ENCODE measurements at places on chromosomes 1 and 21.

- no peak for DNase-seq
Measured at GRCh38 chr1:156226116-156226538, 13.3 kb downstream of the PMF1 start.

DNA sequence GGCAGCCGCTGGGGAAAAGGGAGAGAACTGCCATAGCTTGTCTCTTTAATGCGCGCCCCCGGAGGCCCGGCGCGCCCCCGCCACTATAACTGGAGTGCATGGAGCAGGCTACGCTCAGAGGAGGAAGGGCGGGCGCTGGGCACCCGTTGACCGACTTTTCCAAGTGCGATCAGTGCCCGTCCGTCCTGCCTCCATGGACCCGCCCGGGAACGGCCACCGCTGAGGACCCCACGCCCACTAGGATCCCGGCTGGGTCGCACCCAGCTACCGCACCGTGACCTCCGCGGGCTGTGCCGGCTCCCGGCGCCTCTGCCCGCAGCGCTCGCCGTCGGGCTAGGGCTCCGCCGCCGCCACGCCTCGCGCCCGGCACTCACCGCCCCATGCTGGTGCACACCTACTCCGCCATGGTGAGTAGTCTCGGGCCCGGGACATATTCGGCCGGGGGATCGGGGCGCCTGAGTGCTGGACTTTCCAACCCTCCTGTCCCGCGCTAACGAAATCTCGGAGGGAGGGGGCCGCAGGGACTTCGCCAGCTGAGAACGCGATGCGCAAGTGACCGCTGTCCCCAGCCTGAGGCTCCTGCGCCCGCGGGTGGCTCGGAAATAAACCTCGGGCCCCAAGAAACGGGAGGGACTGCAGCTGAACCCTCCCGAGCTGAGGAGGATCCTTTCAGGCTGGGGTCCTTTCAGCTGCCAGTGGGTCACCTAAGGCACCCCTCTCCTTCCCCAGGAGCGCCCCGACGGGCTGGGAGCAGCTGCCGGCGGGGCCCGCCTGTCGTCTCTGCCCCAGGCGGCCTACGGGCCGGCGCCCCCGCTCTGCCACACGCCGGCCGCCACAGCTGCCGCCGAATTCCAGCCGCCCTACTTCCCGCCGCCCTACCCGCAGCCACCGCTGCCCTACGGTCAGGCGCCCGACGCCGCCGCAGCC lies at the start of gene TFAP2E:
Gene TFAP2E, plus strand, starts transcription at position 117 of the 927 bp plus-strand sequence. Its CDS starts 264 bp downstream, at position 381.
- peak; percentile 96 for DNase-seq

- peak; percentile 76 for DNase-seq
Measured at GRCh38 chr1:47651311-47652089, 213.7 kb downstream of the FOXD2 start.

GRCh38 chr1:115838431-115839028 lies 2.4 kb downstream of the NHLH2 start:
- no peak for DNase-seq

- no peak for DNase-seq
Measured at GRCh38 chr1:247330548-247331171, 1.0 kb downstream of the ZNF496 start.

- DNase-seq = no peak
Measured at GRCh38 chr1:2517966-2518365, 8.4 kb downstream of the PANK4 start.

DNA sequence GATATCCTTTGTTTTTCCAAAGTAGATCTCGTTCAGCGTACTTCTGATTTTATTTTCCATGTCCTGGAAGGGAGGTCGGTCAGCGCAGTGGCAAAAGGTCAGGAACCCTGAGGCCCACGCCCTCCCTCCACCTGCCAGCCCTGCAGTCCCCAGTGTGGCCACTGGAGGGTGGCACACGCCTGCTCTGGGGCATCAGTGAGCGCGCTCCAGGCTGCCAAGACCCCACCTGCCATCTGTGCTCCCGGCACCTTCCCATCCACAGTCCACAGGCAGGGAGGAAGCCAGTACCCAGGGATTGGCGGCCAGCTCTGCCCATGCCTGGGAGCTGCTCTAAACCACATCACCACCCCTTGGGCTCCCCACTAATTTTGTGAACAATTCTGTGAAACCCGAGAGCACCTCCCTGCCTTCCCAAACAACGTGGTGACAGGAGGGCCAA lies 32.3 kb downstream of the SLC66A1 start:
- DNase-seq = no peak

- DNase-seq = no peak
Measured at GRCh38 chr1:107795441-107795840, 169.5 kb downstream of the VAV3 start.

- DNase-seq = no peak
Measured at GRCh38 chr1:2906085-2906484, 104.6 kb upstream of the TTC34 start.

DNA sequence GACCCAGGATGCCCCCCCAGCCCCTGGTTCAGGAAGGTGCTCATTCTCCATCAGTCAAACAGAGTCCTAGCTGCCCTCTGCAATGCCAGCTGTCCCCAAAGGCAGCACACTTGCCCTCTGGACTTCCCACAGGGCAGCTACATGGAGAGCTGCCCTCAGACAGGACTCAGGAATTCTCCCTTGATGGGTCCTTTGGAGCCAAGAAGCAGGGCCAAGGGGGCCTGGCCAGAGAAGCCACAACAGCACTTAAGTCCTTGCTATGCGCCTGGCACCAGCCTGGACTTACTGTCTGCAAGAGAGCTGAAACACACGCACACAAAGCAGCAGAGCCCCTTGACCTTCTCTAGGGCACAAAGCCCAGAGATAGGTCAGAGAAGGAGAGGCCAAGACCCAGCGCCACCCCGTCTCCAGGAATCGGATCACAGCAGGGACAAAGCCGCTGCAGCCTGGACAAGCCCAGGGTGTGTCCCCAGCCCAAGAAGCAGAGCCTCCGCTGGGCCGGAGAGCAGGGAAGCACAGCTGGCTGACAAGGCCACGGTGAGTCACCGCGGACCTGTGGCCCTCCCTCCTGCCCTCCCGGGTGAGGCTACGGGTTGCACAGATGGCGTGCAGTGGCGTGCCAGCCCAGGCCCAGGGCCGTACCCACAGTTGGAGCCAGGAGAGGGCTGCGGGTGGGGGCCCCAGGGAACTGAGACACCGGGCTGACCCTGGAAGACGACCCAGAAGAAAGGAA lies 1.7 kb downstream of the WNT9A start:
- DNase-seq = peak; percentile 77

GRCh38 chr1:56135069-56135863 lies 444.1 kb downstream of the PLPP3 start:
- DNase-seq = no peak

GRCh38 chr1:62318756-62319544 lies at the start of gene KANK4:
Gene KANK4 (minus strand): TSS chr1:62319434. CDS start chr1:62281564, 37,870 bp downstream.
- DNase-seq = no peak

GRCh38 chr1:1577367-1578011 lies 2.8 kb upstream of the SSU72 start:
- peak; percentile 70 for DNase-seq

DNA sequence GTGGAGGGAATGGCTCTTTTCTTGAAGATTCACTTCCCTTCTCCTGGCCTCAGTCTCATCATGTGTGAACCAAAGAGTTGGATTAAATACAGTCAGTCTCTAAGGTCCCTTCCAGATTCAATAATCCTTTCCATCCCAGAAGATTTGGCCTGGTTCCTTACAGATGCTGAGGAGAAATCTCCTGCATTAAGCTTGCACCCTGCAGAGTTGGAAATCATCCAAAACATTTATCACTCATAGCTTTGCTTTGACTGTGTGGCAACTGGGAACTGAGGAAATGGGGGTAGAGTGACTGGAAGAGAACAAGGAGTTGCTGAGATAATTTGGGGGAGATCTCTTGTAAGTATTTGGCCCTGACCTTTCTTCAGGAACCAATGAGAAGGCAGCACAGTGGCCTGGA lies 220.5 kb upstream of the SGIP1 start:
- DNase-seq = no peak

DNA sequence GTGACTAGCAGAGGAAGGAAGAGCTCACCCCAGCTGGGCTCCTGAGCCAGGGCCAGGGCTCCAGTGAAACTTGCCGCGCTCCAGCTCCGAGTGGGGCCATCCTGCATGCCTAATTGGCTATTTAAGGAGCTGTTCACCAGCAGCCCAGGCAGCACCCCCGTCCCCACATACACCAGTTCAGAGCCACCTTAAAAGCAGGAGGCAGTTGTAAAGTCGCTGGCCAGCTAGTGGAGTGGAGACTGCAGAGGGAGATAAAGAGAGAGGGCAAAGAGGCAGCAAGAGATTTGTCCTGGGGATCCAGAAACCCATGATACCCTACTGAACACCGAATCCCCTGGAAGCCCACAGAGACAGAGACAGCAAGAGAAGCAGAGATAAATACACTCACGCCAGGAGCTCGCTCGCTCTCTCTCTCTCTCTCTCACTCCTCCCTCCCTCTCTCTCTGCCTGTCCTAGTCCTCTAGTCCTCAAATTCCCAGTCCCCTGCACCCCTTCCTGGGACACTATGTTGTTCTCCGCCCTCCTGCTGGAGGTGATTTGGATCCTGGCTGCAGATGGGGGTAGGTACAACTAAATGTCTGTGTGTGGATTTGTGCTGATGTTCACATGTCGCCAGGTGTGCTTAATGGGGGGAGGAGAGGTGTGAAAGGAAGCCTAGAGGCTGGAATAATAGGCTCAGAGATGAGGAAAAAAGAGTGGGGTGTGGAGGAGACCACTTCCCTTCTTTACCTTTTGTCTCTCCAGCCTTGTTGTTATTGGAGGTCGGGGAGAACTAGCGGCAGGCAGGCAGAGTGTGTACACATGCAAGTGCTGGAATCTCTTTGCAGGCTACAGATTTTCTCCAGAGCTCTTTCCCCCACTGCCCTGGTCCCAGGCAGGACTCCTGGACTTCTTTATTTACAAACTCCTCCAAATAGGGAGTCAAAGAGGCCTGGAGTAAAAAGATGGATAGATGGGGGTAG lies at the start of gene CA14:
Gene CA14, plus strand, starts transcription at position 151 of the 962 bp plus-strand sequence. Its CDS starts 355 bp downstream, at position 506.
- no peak for DNase-seq

DNA sequence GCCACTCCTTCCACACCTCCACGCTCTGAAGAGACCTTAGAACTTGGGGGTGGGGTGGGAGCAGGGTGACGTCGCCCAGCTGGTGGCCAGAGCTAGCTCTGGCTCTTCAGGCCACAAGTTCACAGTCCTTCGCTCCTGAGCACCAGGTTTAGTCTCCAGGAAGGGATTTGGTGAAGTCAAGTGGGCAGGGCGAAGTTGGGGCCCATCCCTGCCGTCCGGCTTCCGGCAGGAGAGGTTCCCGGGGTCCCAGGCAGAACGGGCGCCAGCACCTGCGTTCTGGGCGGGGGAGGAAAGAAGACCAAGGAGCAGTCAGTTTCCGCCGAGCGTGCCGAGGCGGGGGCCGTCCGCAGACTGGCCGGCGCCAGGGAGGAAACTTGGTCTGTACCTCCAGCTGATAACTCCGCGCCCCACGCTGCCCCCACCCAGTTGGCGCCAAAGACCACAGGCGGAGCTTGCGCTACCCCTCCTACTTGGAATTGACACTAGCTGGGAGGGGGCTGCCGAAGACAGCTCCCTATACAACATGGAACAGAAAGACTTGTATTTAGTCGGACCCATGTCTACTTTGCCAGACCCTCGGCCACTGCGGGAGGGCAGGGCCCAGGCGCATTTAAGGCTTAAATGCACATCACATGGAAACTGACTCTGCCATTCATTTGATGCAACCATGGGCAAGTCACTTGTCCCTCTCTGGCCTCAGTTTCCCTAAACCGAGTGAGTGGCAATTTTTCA lies 995 bp downstream of the ID3 start:
- DNase-seq = no peak

GRCh38 chr1:228009116-228009827 lies 2.5 kb downstream of the WNT3A start:
- DNase-seq = no peak

DNA sequence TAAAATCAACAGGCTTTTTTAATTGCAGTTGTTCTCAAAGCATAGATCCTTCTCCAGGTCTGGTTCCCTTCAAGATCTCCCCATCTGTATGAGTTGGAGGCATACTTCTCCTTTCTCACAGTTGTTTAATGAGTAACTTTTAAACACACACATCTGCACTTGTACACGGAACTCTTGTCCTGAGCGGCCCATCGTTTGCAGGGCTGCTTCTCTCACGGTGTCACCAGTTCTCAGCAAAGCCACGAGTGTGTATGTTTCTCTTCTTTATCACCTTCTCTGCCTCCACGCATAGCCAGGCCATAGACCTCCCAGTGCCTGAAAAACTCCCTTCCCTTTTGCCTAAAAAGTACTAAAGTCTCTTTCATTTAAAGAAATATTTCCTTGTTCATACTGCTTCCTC lies 68.7 kb upstream of the ROR1 start:
- DNase-seq = no peak

DNA sequence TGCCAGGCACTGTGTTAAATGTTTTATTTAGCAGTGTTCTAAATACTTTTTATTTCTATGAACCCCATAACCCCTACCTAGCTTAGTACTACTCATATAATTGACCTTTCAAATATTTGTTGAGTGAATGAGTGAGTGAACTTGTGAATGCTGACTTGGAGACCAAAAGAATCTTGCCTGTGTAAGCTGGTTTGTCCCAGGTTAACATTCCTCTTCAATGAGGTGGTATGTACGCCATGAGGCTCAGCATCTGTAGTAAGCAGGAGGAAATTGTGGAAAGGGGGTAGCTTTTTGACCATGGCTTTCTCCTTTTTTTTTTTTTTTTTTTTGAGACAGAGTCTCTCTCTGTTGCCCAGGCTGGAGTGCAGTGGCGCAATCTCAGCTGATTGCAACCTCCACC lies 14.6 kb downstream of the MED18 start:
- DNase-seq = no peak

GRCh38 chr1:167423684-167424619 lies 94.4 kb downstream of the CD247 start:
- no peak for DNase-seq

GRCh38 chr1:99646868-99647267 lies 955 bp downstream of the PALMD start:
- DNase-seq = no peak

GRCh38 chr1:212512816-212513559 lies 80.3 kb downstream of the NENF start:
- DNase-seq = no peak

- no peak for DNase-seq
Measured at GRCh38 chr1:91553177-91553591, 52.5 kb downstream of the CDC7 start.

GRCh38 chr1:82154219-82154970 lies 353.7 kb downstream of the ADGRL2 start:
- no peak for DNase-seq

- no peak for DNase-seq
Measured at GRCh38 chr1:233744779-233745513, 131.0 kb downstream of the KCNK1 start.

DNA sequence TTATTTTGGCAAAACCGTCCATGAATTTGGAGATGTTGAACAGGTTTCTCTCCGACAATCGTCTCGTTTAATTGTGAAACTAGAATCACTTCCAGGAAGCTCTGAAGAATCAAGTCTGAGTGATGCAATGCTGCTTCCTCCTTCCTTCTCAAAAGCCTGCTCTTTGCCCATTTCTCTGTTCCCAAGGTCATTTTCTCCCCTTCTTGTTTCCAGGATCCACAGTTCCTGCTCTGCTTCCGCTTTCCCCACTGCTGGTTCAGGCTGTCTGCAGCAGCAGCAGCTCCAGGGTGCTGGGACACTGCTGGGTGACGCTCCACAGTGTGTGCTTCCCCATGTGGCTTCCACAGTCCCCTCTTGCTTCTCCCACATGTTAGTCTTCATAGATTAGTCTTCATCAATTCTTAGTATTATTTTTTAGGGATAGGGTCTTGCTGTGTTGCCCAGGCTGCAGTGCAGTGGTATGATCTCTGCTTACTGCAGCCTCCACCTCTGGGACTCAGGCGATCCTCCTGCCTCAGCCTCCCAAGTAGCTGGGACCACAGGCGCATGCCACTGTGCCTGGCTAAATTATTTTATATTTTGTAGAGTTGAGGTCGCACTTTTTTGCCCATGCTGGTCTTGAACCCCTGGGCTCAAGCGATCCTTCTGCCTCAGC lies 156.2 kb downstream of the DYRK1A start:
- DNase-seq = no peak

Measured in NCI-H510A treated with DMSO at 0.1 percent for 48 hours (cell line).